ENCODE measurements at places on chromosomes 7 and 10. TPM values are rescaled to one million over a fixed set of nuclear protein-coding genes. Genes with fewer than 3 reads are reported as not detected.

The TCAF2 gene
- 7.1 TPM for total RNA-seq

DNA sequence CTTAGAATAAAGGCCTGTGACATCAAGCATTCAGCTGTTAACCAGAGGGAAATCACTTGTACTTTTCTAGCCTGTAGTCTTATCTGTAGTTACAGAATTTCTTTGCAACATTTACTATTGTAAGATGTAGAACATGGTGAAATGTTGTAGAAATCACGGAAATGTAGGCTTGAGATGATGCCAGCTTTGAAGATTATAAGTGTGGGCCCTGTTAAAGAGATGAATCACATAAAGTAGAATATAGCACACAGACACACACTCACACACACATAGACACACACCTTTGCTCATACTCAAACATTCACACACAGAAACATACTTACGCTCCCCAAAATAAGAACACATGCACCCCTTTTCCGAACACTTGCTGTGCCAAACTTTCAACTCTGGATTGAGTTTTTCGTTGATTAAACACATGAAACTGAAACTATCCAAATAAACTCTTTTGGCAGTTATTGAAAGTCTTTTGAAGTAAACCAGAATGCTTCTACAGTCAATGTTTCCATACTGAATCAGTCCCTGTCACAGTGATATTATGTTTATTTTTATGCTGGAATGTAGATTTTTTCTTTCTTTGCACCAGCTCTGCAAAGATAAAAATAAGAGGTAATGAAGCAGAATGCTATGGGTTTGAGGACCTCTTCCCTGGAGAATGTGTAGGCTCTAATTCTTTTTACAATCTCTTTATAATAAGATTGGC, 230.3 kb upstream of the MEOX2 start:
- DNase-seq, result no peak

The CHAT gene
- not detected for total RNA-seq

The MMD2 gene
- not detected for total RNA-seq

The CLCN1 gene
- not detected for total RNA-seq

The AKAP9 gene
- total RNA-seq, result 41.8 TPM
